Left ventricle myocardium inferior (tissue), 1 donor: ENCODE measurements at places on chromosomes 7 and 10.

DNA sequence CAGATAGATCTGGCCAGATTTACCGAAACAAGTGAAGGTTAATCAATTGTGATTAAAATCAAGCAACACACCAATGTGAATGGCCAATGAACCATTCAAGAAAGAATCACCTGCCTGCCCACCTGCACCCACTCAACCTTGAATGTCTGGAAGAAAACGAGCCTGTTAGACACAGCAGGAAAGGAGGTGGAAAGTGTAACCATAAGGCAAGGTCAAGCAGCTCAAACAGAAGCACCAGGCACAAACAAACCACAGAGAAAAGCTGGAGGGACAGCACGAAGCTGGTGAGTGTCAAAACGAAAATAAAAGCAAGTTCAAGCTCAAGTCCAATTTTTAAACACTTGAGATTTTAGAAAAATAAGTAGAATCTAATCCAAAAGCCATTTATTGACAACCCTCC is 64.9 kb downstream of the STEAP1B start:
- DNase-seq = no peak

- DNase-seq = peak; percentile 23
These were observed 18.7 kb downstream of the ZNF786 start for GRCh38 chr7:149071641-149072437.

- DNase-seq = no peak
These were observed 2.9 kb upstream of the MTPN start for GRCh38 chr7:135980012-135980551.

GRCh38 chr10:22501413-22501812 is 156.1 kb downstream of the SPAG6 start:
- no peak for DNase-seq

DNA sequence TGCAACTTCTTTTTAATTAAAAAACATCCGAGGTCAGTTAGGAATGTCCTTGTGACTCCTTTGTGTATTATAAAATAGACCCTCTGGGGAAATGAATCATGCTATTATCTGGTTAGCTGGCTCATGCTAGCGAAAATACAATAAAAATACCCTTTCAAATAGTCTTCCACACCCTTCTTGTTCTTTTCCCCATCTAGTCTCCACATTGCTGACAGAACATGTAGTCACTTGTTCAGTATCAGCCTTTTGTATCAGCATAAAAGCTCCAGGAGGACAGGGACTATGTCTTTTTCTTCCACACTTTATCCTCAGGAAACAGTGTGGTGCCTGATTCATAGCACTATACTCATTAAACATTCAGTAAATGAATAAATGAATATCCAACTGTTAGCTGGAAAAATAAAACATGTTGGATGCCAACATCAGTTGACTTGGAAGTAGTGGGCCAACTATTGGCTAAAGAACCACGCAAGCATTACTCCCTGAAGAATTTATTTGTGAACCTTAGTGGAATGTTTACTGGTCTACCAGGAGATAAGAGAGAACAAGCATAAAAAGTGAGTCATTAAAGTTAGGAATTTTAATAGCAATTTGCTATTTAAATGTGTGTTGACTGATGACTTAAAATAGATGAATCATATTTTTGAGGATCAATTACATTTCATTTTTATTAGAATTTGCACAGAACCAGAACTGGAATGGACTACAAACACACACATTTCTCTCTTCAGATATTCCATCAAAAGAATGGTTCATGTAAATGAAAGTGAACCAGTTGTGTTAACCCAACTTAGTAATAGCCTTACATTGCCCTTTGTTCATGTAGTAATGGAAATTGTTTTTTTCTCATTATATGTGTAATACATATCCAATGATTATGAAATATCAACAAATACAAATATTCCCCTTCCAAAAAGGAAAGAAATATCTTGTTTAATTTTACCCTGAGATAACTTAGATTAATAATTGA is 129.6 kb downstream of the DKK1 start:
- DNase-seq = no peak

GRCh38 chr10:114780577-114781184 is 40.9 kb upstream of the FHIP2A start:
- no peak for DNase-seq

DNA sequence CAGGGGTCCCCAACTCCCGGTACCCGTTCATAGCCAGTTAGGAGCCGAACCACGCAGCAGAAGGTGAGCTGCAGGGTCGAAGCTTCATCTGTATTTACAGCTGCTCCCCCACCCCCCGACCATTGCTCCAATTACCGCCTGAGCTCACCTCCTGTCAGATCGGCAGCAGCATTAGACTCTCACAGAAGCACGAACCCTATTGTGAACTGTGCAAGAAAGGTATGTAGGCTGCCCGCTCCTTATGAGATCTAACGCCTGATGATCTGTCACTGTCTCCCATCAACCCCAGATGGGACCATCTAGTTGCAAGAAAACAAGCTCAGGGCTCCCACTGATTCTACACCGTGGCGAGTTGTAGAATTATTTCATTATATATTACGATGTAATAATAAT is 14.6 kb upstream of the AZGP1 start:
- no peak for DNase-seq

GRCh38 chr10:8830876-8831275 is 776.4 kb downstream of the GATA3 start:
- no peak for DNase-seq

GRCh38 chr10:105974803-105975456 is 1189.6 kb downstream of the SORCS1 start:
- DNase-seq = no peak

GRCh38 chr7:106775552-106775936 is 89.5 kb upstream of the PIK3CG start:
- no peak for DNase-seq

DNA sequence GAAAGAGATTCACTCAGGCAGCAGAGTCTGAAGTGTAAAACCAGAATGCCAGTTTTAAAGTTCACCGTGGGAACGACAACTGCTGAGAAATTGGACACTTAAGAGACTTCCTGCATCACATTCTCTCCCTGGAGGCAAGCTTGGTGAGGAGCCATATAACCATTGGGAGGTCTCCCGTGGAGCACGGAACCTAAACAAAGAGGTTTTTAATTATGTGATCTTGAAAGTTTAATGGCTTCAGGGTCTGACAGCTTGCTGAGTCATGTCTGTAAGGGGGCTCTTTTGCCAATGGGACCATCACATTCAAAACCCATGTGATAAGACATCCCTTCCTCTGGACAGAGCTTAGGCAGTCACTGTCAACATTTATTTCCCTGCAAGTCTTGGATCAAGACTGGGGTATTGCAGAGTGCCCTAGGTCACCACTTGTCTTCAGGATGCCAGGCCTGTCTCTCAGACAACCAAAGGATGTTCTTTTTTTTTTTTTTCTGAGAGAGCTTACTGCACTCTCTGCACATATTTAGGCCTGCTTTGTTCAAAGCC is 674.4 kb downstream of the TYW1 start:
- no peak for DNase-seq

DNA sequence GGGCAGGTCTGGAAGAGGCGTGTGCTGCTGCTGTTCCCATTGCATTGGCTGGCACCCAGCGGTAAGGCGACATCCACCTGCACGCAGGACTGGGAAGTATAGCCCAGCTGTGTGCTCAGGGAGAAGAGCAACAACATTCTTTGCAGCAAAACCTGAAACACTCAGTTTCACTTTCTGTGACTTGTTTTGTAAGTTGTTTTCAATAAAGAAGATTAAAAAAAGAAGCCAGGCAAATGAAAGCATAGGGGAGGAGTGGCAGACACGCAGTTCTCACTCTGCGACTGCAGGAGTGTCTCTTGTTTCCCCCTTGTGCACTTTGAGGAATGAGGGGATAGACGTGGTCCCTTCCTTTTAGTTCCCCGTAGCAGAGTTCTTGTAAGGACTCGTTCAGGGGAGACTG is 5.8 kb downstream of the FBH1 start:
- DNase-seq = no peak

DNA sequence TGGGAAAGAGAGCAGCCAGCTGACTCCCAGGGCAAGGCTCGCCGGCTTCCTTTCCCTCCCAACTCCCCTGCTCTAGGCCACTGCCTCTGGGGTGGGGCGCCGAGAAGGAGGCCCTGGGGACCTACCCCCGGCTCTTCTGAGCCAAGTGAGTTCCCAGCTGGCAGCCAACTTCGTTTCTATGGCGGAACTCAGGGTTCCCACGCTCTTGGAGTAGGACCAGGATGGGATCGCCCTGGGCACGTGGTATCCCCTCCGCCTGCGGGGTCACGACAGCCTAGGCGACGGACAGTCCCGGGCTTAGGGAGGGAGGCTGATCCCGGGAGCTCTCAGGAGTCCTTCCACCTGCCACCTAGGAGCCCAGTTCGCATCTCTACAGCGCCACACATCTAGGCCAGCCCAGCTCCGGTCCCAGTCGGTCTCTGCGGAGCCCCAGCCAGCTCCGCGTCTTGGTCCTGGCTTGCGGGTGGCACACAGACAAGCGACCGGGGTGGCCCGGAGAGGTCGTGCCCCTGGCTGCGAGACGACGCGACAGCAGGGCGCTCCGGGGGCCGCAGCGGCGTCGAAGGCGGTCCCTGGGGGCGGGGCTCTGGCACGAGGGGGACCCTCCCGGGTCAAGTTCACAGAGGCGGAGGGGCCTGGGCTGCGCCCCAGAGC is 20.5 kb upstream of the GATA3 start:
- no peak for DNase-seq

DNA sequence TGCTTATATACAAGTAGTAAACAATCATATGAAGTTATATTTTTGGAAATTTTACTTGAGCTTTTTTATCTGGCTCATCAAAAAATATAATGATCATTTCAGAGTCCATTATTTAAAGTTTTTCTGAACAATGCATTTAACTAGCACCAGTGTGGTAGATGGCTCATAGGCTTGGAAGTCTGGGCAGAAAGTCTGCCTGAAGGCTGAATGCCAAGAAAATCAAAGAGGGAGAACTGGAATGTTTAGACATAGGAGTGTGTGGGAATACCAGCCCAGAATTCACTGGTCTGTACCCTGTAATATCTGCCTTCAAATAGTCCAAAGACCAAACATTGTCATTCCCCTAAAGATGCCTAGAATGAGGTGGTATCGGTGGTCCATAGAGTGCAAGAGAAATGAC is 40.3 kb upstream of the ANK3 start:
- DNase-seq = no peak

- DNase-seq = peak; percentile 12
These were observed 48.7 kb downstream of the CAMK2B start for GRCh38 chr7:44276571-44277221.

- DNase-seq = no peak
These were observed 12.3 kb downstream of the LRIT2 start for GRCh38 chr10:84213076-84213475.

GRCh38 chr10:71307469-71308085 is 11.5 kb upstream of the SLC29A3 start:
- no peak for DNase-seq

- DNase-seq = peak; percentile 78
These were observed 24.2 kb downstream of the PWWP2B start for GRCh38 chr10:132420981-132421846.

DNA sequence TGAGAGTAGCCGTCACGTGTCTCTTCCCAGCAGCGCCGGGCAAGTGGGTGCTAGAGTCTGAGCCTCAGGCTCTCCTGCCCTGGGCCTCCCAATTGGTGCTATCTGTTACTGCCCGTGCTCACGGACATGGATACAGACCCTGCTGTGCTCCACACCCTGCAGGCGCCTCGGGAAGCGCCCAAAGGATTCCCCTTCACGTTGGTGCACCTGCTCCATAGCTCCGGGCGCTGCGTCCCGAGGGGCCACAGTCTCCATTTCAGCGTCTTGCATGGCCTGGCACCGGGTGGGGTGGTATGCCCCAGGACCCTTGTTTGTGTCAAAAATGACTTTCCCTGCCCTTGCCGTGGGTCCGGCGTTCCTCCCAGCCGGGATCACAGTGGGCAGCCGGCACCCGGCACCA is 13.8 kb upstream of the ZNF212 start:
- DNase-seq = no peak

DNA sequence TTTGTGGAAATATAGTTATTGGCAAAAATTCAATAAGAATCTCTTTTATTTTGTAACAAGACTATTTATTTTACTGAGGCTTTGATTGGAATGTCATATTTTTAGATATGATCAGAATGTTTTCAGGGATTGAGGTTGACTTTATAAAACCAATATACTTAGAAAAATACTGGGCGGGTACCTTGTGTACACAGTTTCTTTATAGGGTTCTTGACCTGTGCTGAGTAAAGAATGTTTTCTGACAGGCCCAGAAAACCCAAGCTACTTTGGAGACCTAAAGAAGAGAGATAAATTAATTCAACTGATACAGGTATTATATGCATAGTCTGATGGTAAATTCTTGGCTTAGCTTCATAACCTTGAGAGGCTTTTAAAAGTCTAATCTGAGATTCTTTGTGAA is 23.9 kb upstream of the SPAM1 start:
- no peak for DNase-seq

- no peak for DNase-seq
These were observed 1.8 kb upstream of the CAMK2G start for GRCh38 chr10:73876157-73876556.

GRCh38 chr7:44144968-44145478 is 3.9 kb upstream of the MYL7 start:
- DNase-seq = no peak

- DNase-seq = no peak
These were observed 41.1 kb downstream of the ASZ1 start for GRCh38 chr7:117386110-117386706.
